ENCODE measurements at places on chromosomes 1 and 21.

DNA sequence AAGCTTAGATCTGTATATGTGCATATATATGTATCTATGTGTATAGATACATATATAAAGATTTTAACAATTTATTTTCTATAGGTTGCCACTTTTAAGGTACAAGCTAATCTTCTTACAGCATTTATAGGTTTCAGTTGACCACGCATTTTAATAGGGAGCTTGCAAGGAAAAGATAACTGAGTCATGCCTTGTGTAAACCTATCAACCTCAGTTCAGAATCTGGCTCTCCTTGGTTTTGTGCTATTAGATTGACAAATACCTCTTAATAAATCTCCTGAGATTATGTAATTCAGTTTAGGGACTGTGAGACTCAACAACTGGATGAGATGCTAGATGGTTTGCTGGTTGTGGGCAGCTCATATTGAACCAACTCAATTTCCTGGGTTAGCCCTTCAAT lies 114.7 kb upstream of the SERBP1 start:
- no peak for DNase-seq

GRCh38 chr1:102578804-102579203 lies 529.5 kb downstream of the COL11A1 start:
- no peak for DNase-seq

DNA sequence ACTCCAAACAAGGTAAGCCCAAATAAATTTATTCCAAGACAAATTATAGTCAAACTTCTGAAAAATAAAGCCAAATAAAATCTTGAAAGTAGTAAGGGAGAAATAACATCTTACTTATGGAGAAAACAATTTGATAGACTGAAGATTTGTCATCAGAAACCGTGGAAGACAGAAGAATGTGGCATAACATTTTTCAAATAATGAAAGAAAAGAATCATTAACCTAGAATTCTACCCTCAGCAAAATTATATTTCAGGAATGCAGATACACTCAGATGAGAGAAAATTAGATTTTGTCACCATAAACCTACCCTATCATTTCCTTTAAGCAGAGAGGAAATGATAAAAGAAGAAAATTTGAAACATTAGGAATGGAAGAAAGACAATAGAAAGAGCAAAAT lies 27.3 kb upstream of the PADI1 start:
- no peak for DNase-seq

- no peak for DNase-seq
Measured at GRCh38 chr1:220487297-220487820, 40.6 kb upstream of the MARK1 start.

- no peak for DNase-seq
Measured at GRCh38 chr1:204584699-204585372, 68.6 kb downstream of the MDM4 start.

- DNase-seq: no peak
Measured at GRCh38 chr1:30138891-30139290, 584.5 kb downstream of the MATN1 start.

DNA sequence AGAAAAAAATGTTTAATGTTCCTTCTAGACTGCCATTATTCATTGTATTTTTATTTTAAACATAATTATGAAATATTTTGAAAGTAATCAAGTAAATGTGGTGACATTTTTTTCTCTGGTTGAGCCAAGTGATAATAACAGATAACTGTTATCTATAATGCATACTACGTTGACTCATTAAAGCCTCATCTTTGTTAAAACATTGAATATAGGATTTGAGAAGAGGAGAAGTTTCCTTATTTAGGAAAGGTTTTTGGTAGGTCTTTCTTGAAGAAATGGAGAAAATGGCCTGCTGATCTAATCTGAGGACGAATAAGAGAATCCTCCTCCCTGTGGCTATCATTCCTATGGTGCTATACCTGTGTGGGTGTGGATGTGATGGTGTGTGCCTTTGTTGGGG lies 89.0 kb downstream of the NFIA start:
- no peak for DNase-seq

GRCh38 chr1:77866296-77866695 lies 22.1 kb upstream of the NEXN start:
- DNase-seq: no peak

- DNase-seq: no peak
Measured at GRCh38 chr1:163845279-163845678, 523.5 kb downstream of the NUF2 start.

DNA sequence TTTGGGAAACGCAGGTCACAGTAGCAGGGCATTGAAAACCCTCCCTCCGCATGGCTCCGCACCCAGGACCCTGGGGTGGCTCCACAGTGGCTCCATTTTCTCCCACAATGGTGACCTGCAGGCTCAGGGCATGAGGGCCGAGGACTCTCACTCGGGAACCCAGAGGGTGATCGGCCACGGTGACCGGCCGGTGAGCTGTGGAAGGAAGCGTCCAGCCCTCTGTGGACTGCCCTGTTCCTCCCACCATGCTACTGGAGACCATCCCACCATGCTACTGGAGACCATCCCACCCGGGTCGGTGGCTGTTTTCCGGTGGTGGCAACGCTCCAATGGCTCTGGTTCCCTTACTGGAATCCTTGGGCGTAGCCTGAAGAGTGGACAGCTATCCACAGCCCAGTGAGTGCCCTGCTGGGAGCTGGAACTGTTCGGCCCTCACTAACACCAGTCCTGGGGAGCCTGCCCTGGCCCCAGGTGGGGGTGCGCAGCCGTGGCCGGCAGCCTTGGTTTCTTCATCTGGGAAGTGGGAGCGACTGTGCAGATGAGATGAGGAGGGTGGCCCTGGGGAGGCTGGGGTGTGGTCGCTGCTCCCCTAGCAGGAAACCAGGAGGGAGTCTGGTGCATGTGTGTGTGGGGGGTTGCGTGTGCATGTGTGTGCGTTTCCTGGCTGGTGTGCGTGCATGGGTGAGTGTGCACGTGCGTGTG lies 59.6 kb downstream of the PRDM16 start:
- no peak for DNase-seq

- no peak for DNase-seq
Measured at GRCh38 chr1:84771895-84772294, 81.6 kb upstream of the SSX2IP start.

- no peak for DNase-seq
Measured at GRCh38 chr1:51729824-51730301, 113.0 kb downstream of the OSBPL9 start.

DNA sequence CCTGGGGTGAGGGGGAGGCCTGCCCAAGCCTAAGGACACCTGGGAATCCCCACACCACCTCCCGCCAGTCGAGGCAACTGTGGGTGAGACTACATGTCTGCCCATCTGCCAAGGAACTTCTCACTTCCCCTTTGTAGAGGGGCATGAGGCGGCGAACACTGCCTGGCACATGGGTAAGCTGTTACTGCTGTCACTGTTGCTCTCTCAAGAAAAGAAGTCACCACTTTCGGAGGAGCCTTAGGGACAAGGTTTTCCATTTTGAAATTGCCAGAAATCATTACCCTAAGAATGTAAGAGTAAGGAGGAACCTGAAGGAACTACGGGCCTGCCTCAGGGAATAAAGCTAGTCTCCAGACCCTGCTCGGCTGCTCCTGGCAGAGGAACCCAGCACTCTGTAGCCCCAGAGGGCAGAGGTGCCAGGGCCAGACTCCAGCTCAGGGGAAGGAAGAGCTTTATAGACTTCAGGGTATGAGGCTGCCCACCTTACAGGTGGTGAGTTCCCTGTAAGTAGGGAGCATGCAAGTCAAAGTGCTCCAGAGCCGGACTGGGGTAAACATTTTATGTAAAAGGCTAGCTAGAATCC lies 23.3 kb downstream of the SLC2A1 start:
- DNase-seq: no peak

GRCh38 chr1:63922848-63923247 lies 149.0 kb downstream of the ROR1 start:
- no peak for DNase-seq

DNA sequence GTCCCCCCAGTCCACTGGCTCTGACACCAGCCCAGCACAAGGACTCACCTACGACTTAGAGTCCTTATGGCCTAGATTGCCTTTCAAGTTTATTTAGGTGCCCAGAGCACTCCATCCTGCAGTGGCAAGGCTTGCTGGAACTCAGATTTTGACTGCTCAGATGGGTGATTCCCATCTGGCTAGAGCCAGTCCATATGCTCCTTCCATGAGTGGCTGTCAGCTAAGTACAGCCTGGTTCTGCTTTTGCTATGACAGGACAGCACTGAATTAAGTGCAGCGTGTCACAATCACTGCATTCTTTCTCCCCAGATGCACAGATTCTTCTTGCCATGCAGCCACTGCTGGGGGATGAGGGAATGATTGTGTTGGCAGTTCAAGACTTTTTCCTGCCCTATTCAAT lies 43.8 kb downstream of the GPR52 start:
- DNase-seq: no peak

GRCh38 chr1:230320804-230321203 lies 105.3 kb downstream of the PGBD5 start:
- no peak for DNase-seq

GRCh38 chr1:181475580-181475979 lies 7.7 kb upstream of the CACNA1E start:
- no peak for DNase-seq

DNA sequence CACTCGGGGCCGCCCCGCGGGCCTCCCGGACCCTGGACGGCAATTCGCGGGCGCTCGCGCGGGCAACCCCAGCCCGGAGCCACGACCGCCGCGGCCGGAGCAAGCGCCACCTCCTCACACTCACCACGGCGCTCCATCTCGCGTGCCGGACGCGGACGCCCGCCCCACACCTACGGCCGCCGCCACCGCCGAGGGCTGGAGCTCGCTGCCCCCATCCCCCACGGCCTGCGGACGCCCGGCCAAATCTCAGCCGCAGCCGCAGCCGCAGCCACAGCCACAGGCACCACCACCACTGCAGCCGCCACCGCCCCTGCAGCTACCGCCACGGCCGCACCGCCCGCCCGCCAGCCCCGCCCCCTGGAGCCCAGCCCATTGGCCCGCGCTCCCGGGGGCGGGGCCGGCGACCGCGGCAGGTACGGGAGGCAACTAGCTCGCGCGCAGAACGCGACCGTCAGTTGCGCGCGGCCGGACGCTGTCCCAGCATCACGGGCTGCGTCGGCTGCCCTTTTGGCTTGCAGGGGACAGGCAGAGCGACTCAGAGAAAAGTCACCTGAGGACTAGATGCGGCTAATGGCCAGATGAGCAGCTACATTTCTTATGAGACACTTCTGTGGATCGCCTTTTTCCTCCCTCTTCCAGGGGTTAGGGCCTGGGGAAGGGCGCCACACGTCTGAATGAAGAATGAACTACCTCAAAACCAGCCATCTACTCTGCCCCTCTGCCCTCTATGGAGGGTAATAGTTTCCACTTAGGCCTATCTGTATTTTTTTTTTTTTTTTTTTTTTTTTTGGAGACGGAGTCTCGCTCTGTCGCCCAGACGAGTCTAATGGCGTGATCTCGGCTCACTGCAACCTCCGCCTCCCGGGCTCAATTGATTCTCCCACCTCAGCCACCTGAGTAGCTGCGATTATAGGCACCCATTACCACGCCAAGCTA lies at the start of gene ARHGAP29:
ARHGAP29 (minus strand) TSS at position 294 of the 936 bp plus-strand sequence. CDS start 5,973 bp downstream, outside the sequence.
- DNase-seq: peak; percentile 3

DNA sequence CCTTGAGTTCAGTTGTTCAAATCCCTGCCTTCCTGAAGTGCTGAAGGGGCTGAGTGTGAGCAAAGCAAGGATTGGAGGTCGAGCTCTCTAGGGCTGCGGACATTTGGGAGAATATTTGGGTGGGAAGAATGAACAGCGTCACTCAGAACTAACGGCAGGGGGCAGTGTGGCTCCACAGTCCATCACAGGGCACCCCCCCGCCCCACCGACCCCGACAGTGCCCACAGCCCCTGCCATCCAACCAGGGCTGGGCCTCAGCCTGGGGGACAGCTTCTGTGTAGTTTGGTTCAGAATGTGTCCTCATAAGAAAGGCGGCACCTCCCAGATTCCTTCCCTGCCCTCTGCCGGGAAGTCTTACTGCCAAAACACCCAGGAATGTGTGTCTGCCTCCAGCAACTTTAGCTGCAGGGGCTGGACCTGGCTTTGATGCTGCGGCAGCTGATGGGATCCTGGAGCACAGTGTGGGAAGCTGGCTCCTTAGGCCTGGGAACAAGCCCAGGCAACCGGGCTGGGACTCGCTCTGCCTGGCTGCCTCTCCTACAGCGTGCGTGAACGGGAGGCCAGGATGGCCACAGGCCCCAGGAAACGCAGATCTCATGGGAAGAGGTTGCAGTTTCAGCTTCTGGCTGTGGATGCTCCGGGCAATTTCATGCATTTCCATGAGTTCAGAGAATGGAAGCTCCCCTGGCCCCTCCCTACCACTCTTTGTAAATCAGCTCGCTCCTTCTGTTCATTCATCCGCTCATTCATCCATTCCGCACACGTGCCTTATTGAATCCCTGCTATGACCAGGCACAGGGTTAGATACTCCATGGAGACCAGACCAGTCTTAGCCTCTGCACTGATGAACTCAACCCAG lies 104.9 kb upstream of the TMPRSS2 start:
- no peak for DNase-seq

GRCh38 chr1:230424391-230425251 lies 1.5 kb downstream of the PGBD5 start:
- no peak for DNase-seq

GRCh38 chr1:70930062-70930461 lies 117.6 kb downstream of the PTGER3 start:
- DNase-seq: no peak

- DNase-seq: no peak
Measured at GRCh38 chr1:208595236-208595635, 351.1 kb upstream of the PLXNA2 start.

- DNase-seq: no peak
Measured at GRCh38 chr1:216826646-216827045, 103.4 kb upstream of the ESRRG start.

- DNase-seq: no peak
Measured at GRCh38 chr1:223074445-223075300, 68.4 kb downstream of the TLR5 start.

- DNase-seq: no peak
Measured at GRCh38 chr1:32813941-32814739, 3.0 kb downstream of the YARS1 start.

GRCh38 chr1:70992521-70992920 lies 55.1 kb downstream of the PTGER3 start:
- DNase-seq: no peak

DNA sequence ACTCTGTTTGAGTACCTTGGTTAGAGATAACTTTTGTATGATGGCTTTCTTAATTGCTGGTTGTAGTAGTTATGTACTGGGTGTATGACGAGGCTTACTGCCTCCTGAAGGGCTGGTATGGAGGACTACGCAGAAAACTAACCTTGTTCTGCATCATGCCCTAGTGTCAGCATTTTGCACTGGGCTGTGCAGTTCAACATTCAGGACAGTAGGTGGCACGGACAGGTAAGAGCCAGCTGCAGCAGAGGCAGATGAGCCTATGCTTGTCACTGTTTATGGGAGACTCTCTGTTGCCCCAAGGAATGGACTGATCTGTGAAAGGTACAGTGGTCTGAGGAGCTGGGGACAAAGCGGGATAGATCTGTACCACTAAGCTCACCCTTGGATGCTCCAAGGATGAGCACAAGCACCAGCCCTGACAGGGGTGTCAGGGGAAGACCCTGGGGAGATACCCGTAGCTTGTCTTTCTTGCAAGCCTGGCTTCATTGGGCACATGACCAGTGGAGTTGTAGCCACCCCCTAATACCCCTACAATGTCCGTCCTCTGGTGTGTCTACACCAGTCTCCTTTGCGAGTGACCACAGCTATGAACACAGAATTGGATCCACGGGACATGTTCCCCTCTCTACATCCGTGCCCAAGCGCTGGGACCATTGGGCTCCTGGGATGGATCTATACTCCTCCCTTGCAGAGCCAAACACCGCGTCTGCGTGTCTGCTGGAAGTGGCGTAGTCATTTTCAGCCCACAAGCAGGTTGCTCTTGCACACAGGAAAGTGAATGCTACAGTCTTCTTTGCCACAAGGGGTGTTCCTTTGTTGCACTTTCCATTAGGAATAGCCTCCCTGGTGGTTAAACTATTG lies 51.1 kb upstream of the CFHR3 start:
- DNase-seq: no peak
